ENCODE measurements at places on chromosomes 12 and 14.

DNA sequence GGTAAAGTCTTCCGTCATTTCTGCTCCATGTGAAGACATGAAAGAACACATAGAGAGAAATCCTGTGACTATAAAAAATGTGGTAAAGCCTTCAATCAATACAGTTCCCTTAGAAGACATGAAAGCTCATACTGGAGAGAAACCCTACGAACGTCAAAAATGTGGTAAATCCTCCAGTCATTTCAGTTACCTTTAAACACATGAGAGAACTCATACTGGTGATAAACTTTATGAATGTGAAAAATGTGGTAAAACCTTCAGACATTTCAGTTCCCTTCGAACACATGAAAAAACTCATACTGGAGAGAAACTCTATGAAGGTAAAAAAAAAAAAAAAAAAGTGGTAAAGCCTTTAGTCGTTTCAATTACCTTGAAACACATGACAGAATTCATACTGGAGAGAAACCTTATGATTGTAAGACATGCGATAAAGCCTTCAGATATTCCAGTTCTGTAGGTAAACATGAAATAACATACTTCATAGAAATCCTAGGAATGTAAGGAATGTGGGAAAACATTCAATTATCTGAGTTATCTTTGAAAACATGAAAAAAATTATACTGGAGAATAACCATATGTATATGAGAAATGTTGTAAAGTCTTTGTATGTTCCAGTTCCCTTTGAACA lies 60.4 kb downstream of the MAP4K5 start:
- no peak for DNase-seq

- no peak for DNase-seq
Observed at GRCh38 chr14:60632777-60633176, 16.5 kb downstream of the SIX1 start.

DNA sequence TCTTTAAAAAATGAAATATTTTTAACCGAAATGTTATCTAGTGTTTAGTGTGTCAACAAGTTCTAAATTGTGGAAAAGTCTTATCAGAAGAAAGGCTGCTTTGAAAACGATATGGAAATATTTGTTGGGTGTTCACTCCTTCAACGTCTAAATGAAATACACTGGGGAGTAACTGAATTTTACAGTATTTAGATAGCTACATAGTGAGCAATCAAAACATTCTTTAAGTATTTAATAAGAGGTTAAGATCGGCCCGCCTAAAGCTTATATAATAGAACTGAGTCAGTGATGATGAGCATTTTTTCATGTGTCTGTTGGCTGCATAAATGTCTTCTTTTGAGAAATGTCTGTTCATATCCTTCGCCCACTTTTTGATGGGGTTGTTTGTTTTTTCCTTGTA lies 228.3 kb downstream of the RAD51B start:
- peak; percentile 79 for DNase-seq

DNA sequence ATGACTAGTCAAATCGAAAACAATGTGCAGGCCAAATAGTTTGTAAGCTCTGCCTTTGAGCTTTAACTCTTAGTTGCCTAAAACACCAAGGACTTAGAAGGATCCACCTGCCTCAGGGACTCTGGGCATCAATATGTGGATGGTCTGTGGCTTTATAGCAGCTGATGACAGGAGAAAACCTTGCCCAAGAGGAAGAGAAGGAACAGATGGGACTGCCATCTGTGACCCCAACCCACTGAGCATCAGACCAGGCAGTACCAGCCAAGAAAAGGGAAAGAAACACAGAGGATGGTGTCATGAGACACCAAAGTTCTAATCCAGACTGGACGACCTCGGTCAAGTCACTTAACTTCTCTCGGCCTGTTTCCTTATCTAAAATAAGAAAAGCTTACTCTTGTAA lies 12.7 kb downstream of the TGFB3 start:
- DNase-seq: no peak

Data from EH (cell line).